ENCODE measurements at places on chromosomes 6 and 20. TPM values are rescaled to one million over a fixed set of nuclear protein-coding genes. Genes with fewer than 3 reads are reported as not detected.
A peak's percentile ranks its signal among the peaks of the same experiment; 100 is the strongest.

The NKAPL gene
- total RNA-seq, result not detected

The FAM83B gene
- total RNA-seq, result not detected

The SUMO4 gene
- total RNA-seq, result 0.57 TPM

The EYA4 gene
- total RNA-seq, result not detected

The TOX2 gene
- 52.7 TPM for total RNA-seq

The RHAG gene
- not detected for total RNA-seq

The ZNF831 gene
- not detected for total RNA-seq

The SIGLEC1 gene
- not detected for total RNA-seq

The PI16 gene
- not detected for total RNA-seq

The OR2H1 gene
- not detected for total RNA-seq

DNA sequence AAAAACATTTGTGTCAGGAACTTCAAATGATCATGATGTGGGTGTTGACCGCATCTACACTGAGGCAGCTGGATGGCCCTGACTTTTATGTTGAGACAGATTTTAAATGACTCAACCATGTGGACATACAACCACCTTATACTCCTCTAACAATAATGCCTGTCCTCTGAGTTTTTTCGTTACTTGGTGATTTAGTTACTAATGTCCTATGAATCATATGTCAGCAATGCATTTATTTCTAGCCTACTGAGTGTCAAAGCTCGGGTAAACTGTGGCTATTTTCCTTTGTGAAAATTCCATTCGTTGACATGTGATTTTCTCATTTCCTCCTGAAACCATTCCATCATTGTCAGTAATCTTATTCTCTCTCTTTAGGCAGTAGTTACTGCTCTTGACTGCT lies 38.9 kb upstream of the NKX2-4 start:
- H3K4me1 ChIP-seq, result peaks cover 53% of the 10 kb centered on the region
- H3K36me3 ChIP-seq, result no peaks in the 10 kb centered on the region
- H3K27me3 ChIP-seq, result peaks cover 2% of the 10 kb centered on the region
- peak overlapping the region; percentile 81 for H3K27ac ChIP-seq

DNA sequence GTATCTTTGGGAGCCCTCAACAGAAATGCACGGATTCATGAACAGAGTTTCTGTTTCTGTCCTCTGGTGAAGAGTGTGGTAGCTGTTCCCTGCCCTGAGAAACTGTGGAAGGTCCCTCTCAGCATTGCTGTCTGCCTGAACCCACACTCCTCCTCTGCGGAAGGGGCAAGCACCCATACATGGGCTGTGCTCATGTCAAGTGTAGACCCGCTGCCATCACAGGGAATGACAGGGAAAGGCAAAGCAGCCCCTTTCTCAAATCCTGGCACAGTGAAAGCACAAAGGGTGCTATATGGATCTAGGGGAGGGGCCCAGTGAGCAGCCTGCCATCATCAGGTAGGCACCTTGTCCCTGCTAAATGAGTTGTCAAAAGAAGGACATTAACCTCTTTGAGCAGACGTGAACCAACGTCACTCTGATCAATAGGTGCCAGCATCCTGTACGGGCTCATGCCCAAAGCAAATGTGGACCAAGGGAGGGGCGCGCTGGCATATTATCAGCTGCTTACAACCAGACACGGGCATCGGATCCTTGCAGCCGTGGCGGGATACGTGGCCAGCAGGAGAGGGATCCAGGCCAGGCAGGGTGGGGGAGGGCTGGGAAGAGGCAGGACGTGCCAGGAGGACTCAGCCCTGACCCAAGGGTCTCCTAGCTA lies 231.2 kb upstream of the PMEPA1 start:
- no peak overlapping the region for H3K4me3 ChIP-seq
- no peaks in the 10 kb centered on the region for H3K36me3 ChIP-seq
- no peak overlapping the region for H3K27ac ChIP-seq

GRCh38 chr20:19601126-19601810 lies 156.8 kb upstream of the RIN2 start:
- no peaks in the 10 kb centered on the region for H3K36me3 ChIP-seq
- no peak for DNase-seq
- H3K27ac ChIP-seq, result no peak overlapping the region

GRCh38 chr20:16158090-16158975 lies 414.9 kb downstream of the KIF16B start:
- H3K4me3 ChIP-seq, result no peak overlapping the region
- no peak for DNase-seq
- no peaks in the 10 kb centered on the region for H3K36me3 ChIP-seq
- H3K4me1 ChIP-seq, result no peaks in the 10 kb centered on the region
- H3K27me3 ChIP-seq, result no peaks in the 10 kb centered on the region
- no peak overlapping the region for H3K27ac ChIP-seq

DNA sequence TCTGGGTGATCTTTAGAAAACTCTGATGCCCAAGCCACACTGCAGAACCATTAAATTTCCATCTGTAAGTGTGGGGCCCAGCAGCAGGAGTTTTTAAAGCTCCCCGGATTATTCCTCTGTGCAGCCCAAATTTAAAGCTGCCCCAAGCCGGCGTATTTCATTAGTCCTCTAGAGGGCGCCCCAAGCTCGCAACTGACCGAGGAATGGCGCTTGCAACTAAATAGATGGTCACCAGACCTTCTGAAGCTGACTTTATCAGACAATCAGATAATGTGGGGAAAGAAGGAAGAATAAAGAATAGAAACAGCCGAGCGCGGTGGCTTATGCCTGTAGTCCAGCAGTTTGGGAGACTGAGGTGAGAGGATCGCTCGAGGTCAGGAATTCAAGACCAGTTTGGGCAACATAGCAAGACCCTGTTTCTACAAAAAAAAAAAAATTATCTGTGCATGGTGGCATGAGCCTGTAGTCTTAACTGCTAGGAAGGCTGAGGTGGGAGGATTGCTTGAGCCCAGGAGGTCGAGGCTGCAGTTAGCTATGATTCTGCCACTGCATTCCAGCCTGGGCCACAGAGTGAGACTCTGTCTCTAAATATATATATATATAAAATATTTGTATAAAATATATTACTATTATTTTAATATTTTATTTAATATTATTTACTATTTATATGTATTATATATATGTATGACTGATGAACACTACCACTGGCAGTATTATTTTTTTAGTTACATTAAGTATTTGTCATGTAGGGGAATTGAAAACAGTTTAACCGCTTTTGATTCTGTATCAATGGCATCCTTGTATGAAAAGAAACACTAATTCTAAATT lies 56.0 kb downstream of the OTOR start:
- H3K4me3 ChIP-seq, result no peak overlapping the region
- no peaks in the 10 kb centered on the region for H3K36me3 ChIP-seq
- no peaks in the 10 kb centered on the region for H3K4me1 ChIP-seq
- peak; percentile 41 for DNase-seq
- H3K27me3 ChIP-seq, result peaks cover 7% of the 10 kb centered on the region

DNA sequence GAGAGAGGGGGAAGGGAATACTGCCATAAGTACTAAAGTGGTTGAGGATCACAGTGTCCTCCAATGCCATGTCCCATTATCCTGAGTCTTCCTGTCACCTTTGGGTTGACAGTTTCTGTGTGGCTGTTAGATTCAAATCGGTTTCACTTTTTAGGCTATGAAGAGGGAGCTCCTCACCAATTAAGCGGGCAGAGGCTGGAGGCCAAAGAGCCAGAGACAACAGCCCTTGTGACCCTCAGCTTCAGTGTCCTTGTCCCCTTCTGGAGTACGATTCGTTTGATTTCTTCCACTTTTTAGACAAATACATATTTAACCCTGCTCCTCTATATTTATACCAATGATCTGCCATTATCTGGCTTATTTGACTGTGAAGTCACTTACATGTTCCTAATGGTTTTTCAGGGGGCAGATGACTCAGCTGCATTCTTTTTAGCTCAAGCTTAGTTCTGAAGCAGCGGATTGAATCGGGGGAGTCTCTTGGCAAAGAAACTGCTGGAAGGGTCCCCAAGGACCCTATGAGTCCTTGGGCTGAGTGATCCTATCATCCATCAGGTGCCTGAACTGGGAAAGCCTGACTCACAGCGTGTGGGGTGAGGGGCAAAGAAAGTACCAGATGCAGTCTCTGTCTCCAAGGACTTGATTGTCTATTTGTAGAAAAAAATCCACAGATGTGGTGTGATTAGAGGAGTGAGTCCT lies 18.2 kb downstream of the FERMT1 start:
- H3K4me3 ChIP-seq, result no peak overlapping the region
- no peak for DNase-seq
- H3K27me3 ChIP-seq, result no peaks in the 10 kb centered on the region
- peaks cover 9% of the 10 kb centered on the region for H3K4me1 ChIP-seq
- H3K36me3 ChIP-seq, result peaks cover 6% of the 10 kb centered on the region

DNA sequence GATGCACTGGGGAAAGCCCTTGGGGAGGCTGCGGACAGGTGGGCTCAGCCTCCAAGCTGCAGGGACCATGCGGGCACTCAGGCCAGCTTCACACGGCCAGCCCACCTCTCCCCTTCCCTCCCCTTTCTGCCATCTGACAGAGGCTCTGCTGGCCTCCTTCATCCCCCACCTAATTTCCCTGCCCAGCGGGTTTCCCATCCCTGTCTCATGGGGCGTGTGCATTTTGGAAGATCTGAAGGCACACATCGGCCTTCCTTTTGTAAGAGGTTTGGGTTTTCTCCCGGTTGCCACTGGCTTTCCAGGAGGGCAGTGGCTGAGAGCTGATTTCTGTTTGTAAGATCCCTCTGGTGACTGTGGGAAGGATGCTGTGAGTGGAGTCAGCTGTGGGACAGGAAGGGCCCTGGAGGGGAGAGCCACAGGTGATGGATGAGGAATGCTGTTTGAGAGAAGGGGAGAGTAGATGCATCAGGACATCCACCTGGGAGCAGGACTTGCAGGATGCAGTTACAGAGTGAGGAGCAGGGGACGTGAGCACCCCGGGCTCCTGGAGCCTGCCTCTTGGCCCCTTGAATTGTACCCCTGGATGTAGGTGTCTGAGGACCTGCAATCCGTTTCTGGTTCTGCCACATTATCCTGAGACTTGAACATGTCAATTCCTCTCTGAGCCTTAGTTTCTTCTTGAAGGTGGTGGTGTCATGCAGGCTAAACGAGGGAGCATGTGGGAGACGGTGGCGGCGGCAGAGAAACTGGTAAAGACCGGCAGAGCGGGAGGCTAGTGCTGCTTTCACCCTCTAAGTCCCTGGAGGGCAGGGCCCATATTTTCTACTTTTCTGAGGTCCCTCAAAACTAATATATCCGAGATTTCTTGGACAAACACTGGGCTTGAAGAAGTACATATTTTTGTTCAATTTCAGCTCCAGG lies 5.9 kb upstream of the TUBB1 start:
- no peak for DNase-seq
- no peaks in the 10 kb centered on the region for H3K36me3 ChIP-seq
- H3K27ac ChIP-seq, result no peak overlapping the region
- no peak overlapping the region for H3K4me3 ChIP-seq
- H3K4me1 ChIP-seq, result peaks cover 46% of the 10 kb centered on the region
- no peaks in the 10 kb centered on the region for H3K27me3 ChIP-seq

DNA sequence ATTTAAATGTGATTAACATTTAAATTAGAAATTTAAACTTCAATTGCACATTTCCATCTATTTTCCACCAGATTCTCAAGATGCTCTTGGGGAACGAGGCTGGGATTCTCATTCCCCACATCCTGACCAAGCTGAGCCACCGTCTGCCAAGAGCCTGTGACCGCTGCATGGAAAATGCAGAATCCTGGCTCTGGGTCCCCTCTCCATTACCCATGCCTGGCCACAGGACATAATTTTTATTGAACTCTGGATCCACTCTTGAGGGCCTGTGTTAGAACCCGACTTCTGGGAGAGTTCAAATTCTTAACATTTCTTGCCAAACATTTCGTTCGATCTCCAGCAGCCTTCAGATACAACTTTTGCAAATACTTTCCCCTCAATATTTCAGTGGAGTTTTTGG lies 201.6 kb upstream of the SNX9 start:
- H3K4me3 ChIP-seq, result no peak overlapping the region
- no peaks in the 10 kb centered on the region for H3K27me3 ChIP-seq
- no peak for DNase-seq
- no peaks in the 10 kb centered on the region for H3K36me3 ChIP-seq

DNA sequence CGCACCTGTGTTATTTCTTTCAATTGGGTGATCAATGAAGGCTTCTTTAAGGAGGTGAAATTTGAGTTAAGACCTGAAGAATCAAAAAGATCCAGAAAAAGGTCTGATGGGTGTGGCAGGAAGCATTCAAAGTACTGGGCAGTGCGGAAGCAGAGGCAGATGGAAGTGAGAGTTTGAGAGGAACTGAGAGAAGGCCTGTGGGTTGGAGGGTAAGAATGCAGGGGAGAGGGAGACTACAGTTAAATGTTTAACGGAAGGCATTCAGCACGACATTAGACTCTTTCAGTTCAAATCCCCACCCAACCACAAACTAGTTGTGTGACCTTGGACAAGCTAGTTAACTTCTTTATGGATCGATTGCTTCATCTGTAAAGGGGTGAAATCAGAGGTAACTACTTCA lies 50.5 kb upstream of the GCM1 start:
- no peaks in the 10 kb centered on the region for H3K4me1 ChIP-seq
- H3K36me3 ChIP-seq, result no peaks in the 10 kb centered on the region
- H3K27me3 ChIP-seq, result peaks cover 8% of the 10 kb centered on the region
- DNase-seq, result no peak
- H3K4me3 ChIP-seq, result no peak overlapping the region

- no peaks in the 10 kb centered on the region for H3K4me1 ChIP-seq
- no peaks in the 10 kb centered on the region for H3K27me3 ChIP-seq
- DNase-seq, result no peak
- no peak overlapping the region for H3K4me3 ChIP-seq
- H3K36me3 ChIP-seq, result no peaks in the 10 kb centered on the region
These were observed 1513.7 kb downstream of the GRIK2 start for GRCh38 chr6:102907181-102907580.

DNA sequence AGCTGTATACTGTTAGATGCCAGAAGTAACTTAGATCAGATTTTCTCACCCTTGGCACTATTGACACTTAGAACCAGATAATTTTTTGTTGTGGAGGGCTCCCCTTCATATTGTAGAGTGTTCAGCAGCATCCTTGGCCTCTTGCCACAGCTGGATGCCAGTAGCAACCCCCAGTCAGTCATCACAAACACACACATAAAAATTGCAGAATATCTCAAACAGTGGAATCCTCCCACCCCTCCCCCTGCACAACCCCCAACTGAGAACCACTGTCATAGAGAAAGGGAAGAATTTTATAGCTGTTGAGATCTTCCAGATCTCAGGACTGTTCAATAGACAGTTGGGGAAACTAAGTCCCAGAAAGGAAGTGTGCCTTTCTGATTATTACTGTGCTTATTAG lies 81.2 kb upstream of the VSTM2L start:
- peak; percentile 28 for DNase-seq
- peak overlapping the region; percentile 82 for H3K4me3 ChIP-seq
- no peaks in the 10 kb centered on the region for H3K27me3 ChIP-seq

DNA sequence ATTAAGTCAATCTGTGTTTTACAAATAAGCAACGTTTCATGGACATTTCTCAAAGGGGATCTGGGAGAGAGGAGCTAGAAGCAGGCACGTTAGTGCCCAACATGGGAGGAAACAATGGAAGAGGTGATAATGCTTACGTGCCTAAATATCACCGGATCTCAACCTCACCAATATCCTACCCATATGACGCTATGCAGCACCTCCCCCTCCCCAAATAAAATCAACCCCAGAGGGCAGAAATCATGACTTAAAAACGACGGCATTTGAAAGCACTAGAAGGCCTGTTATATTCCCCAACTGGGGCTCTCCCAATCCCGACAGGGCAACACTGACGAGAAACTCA lies 425 bp downstream of the HBS1L start:
- H3K27me3 ChIP-seq, result no peaks in the 10 kb centered on the region
- H3K4me1 ChIP-seq, result peaks cover 34% of the 10 kb centered on the region
- peak overlapping the region; percentile 94 for H3K27ac ChIP-seq
- DNase-seq, result no peak
- peak overlapping the region; percentile 96 for H3K4me3 ChIP-seq

- H3K27ac ChIP-seq, result no peak overlapping the region
- H3K4me3 ChIP-seq, result no peak overlapping the region
- no peak for DNase-seq
- peaks cover 18% of the 10 kb centered on the region for H3K4me1 ChIP-seq
These were observed 163.4 kb upstream of the SIM1 start for GRCh38 chr6:100627911-100628758.

Data from HFFc6 (cell line).